ENCODE measurements at places on chromosomes 12 and 14.

DNA sequence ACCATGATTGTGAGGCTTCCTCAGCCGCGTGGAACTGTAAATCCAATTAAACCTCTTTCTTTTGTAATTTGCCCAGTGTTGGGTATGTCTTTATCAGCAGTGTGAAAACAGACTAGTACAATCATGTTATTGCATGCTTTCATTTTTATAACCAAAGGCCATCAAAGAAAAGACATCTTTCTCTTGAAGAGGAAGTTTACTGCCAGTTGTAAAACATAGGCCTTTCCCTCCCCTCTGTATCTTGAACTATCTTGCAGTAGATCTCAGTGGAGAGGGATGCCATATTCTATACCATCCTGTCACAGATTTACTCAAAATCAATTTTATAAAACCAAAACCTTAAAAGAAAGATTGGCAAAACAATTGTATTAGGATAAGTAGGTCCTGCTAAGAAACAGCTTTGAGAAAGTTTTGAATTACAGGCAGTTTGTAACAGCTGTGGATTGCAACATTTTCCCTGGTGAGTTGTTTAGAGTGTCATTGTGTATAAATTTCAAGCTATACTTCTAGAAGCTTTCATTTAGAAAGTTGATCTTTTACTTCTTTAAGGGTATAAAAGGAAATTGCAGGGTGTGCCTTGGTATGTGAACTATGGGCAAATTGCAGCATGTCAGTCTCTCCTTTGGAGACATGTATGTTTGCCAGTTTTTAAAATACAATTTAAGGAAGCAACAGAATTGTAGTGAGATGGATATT, 128.0 kb downstream of the ATP23 start:
- no peak for DNase-seq

- DNase-seq, result peak; percentile 19
Measured at GRCh38 chr12:15276088-15276698, 46.1 kb upstream of the PTPRO start.

GRCh38 chr12:77847680-77848431, 17.2 kb downstream of the NAV3 start:
- peak; percentile 72 for DNase-seq

GRCh38 chr12:48002414-48002730, 1.9 kb downstream of the COL2A1 start:
- DNase-seq, result no peak

DNA sequence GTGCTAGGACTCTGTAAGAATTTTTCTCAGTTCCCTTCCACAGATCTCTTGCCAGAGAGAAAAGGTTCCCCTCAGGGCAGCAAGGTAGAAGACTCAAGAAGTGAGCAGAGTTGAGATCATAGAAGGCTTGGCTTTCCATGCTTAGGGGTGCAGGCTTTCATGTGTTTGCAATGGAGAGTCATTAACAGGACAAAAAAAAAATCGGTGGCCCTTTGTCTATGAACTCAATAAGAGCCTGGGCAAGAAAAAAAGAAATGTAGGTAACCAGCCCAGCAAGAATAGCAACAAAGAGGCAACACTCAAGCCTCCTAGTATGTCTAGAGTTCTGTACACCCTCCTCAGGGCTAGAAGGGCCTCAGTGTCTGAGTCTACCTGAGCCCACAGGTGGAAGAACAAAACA, 23.4 kb upstream of the LRP6 start:
- no peak for DNase-seq

- DNase-seq, result no peak
Measured at GRCh38 chr12:91224401-91224800, 41.8 kb upstream of the DCN start.

DNA sequence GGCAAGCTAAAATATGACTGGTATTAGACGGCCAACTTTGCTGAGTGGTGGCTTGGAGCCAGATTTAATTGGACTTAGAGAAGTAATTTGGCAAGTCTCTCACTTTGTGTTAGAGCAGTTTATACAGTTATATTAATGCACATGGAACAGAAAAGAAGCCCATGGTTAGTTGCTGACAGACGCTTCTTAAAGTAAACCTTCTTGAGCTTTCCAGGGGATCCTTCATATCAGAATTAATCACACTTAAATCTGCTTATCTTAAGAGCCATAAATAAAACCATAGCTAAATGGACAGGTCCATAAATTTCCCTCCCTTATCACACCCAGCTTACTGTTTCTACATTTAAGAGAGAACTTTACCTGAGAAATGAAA, 9.6 kb downstream of the GSG1 start:
- DNase-seq, result no peak

GRCh38 chr12:116922194-116922897, 11.6 kb downstream of the FBXW8 start:
- DNase-seq, result no peak

GRCh38 chr12:111409780-111410430, 4.2 kb downstream of the SH2B3 start:
- no peak for DNase-seq

DNA sequence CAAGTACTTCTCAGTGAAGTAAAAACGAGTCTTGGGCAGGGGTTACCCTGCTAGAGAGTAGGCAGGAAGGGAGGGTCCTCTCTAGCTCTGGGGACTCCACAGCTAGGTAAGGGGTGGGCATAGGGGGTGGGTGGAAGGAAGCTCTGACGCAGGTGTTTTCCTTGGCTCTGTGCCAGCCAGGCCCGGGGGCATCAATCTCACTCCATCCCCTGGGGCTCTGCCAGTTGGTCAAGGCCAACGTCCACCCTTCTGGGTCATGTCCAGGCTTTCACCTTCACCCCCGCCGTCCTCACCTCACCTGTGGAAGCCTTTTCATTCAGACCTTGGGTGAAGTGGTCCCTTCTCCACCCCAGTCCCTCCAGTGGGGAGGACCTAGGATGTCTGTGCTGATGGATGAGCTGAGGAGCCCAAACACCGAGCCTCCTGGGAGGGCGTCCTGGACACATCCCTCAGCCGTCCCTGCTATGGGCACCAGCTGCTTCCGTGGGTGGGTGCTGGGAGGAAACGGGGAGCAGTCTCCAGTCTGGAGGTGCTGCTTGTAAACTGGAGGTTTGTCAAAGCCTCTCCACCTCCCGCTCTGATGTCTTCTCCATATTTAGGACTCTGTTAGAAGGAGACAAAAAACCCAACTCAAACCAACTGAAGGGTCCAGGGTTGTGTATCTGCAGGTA, 71.5 kb upstream of the SFSWAP start:
- no peak for DNase-seq

Data from HS-5 (cell line).